ENCODE measurements at places on chromosomes 12 and 14.

DNA sequence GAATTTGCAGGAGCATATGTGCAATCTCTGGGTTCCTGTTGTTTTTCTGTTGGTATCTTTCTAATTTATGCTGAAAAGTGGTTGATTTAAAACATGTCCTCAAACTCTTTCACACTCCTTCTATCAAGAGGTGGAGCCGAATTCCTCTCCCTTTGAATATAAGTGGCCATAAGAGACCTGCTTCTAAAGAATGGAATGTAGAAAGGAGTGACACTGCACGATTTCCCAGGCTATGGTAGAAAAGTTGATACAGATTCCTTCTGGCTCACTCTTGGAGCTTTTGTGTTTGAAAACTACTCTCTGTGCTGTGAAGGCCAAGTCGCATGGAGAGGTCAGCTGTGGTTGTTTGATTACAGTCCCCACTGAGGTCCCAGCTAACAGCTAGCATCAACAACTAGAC lies 613.2 kb downstream of the ETNK1 start:
- no peak for DNase-seq

DNA sequence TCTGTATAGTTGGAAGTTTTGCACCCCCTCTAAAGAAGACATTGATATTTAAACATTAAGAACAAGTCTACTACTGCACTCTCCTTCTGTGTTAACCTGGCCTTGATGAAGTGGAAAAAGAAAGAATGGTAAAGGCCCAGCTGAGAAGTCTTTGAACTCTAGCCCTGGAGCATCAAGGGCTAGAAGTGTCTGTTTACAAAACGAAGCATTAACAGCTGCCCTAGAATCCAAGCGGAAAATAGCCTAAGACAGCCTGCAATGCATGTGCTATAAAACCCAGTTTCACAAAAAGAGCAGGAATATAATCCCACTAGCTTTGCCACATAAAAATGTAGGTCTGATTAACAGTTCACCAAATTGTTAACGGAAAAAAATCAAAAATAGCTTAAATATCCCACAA lies 60.5 kb downstream of the NUMB start:
- no peak for DNase-seq

GRCh38 chr12:3365463-3366411 lies 125.3 kb upstream of the PRMT8 start:
- DNase-seq = no peak

GRCh38 chr12:76936275-76937193 lies 57.7 kb upstream of the CSRP2 start:
- DNase-seq = no peak

DNA sequence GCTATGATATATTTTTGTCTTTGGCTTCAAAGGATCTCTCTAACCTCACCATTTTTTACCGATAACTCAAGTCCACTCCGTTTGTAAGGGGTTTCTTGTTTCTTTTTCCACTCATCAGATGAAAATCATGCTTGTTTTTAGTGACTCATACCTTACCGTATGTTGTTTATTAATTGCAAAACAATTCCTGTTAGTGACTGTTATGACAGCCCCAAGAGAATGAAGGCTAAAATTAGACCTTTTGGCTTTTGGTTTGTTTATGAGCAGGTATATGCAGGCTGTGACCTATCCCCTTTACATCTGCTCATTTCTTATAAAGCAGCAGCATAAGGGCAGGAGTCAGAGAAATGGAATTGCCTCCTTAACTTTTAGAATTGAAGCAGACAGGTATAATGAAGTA lies 319.8 kb downstream of the CEP128 start:
- DNase-seq = no peak

All from activated CD8-positive, alpha-beta T cell treated with anti-CD3 and anti-CD28 coated beads, Interleukin-2, amount 10 ng/mL, durations not matched to agents 7 days and 5 days (primary cell).